Stimulated activated CD4-positive, alpha-beta T cell treated with anti-CD3 and anti-CD28 coated beads, Interleukin-2, amount 100 ng/mL, for 24 hours (primary cell): ENCODE measurements at places on chromosomes 7 and 10.
A peak's percentile ranks its signal among the peaks of the same experiment; 100 is the strongest.

GRCh38 chr7:94971051-94971867 is 63.9 kb downstream of the PPP1R9A start:
- DNase-seq = no peak

DNA sequence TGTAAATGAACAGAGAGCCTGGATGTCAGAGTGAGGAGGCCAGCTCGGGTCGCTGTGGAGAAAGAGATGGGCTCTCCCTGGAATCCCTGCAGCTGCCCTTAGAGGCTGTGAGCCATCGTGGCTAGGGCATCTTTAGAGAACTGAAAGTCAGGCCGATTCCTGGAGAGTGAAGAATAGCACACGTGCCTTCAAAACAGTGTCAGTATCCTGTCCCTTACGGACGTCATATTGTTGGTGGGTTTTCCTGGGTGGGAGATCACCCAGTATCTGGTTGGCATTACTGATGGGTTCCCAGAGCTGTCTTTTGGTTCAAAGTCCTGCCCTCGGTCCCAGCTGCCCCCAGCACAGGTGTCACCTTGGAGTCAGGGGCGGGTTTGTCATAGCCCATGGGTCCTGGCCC is 25.3 kb downstream of the IKZF1 start:
- DNase-seq = no peak

GRCh38 chr10:69786791-69787190 is 14.9 kb upstream of the COL13A1 start:
- DNase-seq = no peak

GRCh38 chr10:132538790-132539421 is 1.3 kb downstream of the INPP5A start:
- DNase-seq = no peak

GRCh38 chr7:90752051-90752450 is 155.9 kb downstream of the CDK14 start:
- no peak for DNase-seq

- DNase-seq = no peak
These were observed 210.1 kb upstream of the INHBA start for GRCh38 chr7:41912851-41913567.

GRCh38 chr7:105776986-105777910 is 99.2 kb downstream of the ATXN7L1 start:
- DNase-seq = no peak

GRCh38 chr10:98623176-98623575 is 176.4 kb upstream of the HPS1 start:
- DNase-seq = no peak

GRCh38 chr7:140003913-140004382 is 58.8 kb downstream of the PARP12 start:
- DNase-seq = peak; percentile 12

DNA sequence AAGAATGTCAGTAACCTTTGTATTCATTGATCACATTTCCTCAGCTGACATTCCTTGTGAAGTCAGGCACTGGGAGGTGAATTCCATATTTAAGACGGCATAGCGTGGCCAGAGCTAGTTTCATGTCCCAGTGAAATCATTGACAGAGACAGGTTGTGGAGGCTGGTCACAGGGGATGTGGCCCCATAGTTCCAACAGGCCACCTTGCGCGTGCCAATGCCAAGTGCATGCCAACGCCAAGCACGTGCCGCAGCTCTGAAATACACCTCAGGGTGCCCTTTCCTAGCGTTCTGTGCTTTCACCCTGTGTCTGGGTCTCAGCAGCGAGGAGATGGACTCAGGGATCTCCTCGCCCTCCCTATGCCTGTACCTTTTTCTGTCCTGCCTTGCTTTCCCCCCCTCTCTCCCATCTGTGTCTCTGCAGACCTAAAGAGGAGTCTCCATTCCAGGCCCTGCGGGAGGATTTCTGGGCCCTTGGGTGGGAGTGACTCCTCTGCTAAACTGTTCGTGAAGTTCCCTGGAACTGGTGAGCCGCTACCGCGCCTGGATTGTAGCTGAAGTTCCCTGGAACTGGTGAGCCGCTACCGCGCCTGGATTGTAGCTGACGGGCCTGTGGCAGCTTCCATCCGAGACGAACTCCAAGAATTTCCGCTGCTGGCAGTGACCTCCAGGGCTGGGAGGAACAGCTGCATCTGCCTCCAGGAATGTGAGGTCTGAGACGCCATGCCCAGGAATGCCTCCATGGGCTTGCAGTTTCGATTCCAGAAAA is 19.7 kb downstream of the AQP1 start:
- DNase-seq = no peak

DNA sequence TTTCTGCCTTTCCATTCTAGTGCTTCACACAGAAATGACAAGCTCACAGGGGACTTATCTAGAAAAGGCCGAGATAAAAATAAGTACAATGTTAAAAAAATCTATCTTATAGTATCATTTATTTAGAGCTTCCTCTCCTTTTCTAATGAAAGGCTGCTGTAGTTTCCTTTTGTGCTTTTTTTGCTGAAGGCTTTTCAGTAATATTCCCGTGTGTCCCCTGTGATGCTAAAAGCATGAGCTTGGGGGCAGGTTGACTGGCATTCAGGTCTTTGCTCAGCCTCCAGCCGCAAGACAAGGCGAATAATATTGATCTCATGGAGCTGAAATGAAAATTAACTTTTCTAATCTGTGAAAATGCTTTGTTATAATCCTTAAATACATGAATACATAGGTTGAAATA is 143.0 kb downstream of the ST7 start:
- DNase-seq = no peak

- no peak for DNase-seq
These were observed 123.7 kb upstream of the SEC61G start for GRCh38 chr7:54882694-54883093.

DNA sequence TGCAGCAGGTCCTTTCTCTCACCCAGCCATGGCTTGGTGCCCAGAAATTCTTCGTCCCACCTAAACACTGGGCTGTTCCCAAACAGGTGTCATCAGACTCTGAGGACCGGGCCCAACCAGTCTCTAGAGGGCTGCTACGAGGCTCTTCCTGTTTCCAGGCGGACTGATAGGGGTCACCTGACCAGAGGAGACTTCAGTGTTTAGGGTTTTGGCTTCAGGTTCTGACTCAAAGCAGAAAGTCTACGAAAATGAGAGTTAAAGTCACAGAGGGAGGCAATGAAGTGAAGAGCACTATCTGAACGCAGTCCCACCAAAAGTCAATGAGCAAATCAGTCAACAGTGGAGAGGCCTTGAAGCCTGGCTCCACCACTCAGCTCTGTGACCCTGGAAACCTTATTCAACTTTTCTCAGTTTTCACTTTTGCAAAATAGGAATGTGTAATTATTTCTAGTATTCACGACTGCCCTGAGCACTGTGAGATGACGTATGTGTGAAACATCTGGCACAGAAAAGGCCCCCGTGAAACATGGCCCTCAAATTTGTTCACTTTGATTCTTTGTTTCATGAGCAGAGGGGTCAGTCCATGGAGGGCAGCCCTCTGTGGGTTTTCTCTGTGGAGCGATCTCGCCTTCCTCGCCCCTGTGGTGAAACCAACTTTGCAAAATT is 189.9 kb upstream of the PDE1C start:
- no peak for DNase-seq

DNA sequence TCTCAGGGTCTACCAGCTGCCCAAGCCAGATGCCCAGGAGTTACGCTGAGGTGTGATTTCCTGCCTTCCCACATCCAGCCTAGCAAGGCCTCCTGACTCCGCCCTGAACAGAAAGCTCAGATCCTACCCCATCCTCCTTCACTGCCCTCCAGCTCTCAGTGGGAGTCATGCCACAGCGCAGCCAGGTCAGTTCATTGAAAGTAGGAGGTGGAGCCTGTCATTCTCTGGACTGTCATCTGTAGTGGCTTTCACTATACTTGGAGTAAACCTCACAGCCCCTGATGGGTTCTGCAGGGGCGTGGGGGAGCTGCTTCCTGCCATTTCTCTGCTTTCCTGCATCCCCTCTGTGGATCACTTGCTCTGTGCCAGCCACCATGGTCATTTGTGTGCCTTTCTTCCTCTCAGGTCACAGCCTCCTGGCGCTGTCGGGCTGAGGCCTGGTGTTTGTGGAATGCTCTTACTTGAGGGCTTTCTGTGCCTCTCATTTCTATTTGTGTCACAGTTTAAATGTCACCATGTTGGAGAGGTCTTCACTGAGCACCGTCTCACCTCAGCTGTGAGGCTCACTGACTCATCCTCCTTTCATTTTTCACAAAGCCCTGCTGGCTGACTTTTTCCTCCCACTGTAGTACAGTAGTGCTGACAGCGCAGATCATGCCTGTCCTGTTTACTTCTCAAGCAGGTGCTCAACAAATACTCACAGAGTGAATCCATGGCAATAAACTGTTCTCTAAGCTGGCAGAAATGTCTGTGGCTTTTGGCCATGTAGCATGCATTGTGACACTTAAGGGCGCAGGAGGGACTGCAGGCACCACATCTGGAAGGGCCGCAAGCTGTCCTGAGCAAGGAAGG is 61.0 kb upstream of the TMEM248 start:
- DNase-seq = peak; percentile 44

- DNase-seq = no peak
These were observed 299.3 kb upstream of the MEOX2 start for GRCh38 chr7:15985587-15986384.

DNA sequence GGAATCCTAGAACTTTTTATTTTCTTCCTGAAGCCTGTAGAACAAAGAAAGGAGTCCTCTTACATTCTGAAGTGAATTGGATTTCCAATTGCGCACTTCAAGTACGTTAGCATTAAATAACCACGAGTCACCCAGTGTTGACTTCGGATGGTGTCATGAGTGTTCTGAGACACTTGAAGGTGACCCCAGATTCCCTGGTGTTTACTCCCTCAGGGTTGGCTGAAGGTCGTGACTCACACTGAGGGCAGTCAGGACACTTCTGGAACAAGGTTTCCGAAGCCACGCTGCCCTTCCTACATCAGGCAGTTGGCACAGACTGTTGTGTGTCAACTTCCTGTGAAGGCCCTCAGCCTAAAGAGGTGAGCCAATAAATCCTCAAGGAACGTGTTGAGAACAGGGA is 186.6 kb upstream of the CELF2 start:
- no peak for DNase-seq

GRCh38 chr10:24381235-24382010 is 172.5 kb downstream of the KIAA1217 start:
- no peak for DNase-seq

- DNase-seq = no peak
These were observed 131.6 kb downstream of the DIP2C start for GRCh38 chr10:557792-558328.

DNA sequence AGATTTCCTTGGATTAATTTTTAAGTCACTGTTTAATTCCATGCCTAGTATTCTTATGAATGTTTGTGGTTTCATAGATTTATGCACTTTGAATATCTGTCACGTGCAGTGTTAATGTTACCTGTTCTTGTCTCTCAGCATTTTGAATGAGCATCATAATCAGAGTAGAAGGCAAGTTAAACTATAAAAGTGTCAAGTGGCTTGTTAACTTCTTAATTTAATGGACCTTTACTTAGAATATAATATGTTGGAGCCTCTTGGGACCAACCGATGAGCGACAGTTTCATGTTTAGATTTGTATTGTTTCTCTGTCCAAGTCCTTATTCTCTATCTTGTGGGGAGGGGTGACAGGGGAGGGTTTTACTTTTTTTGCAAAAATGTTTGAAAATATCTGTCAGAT is 50.6 kb upstream of the MTURN start:
- no peak for DNase-seq

DNA sequence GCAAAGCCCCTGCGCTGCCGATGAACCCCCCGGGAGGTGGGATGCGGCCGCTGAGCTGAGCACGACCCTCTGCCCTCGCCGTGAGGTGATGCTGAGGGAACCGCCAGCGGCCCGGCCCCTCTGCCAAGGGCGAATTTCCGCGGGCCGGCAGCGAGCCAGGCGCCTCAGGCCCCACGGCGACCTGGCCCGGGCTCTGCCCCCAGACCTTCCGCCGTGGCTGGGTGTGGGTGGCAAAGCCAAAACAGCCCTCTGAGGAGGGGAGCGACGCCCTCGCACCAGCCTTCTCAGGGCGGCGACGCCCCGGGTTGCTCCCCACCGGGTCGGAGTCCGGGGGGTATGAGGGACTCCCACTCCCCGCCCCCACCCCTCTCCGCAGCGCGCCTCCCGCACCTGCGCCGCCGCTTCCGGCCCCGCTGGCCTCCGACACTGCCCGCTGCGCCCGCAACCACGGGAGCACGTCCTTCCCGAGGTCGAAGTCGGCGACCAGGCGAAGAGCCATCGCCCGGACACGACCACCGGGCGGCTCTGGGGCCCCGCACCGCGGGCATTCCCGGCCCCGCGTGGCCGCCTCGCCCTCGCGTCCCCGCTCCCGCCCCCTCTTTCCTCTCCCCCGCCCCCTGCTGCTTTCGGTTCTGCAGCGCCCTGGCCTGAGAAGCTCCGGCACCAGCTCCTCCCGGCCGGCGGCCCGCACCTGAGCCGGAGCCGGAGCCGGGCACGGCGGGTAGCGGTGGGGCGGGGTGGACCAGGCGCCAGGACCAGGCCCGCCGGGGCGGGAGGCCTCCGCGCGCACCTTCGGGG is at the start of gene GSAP:
GSAP (minus strand) TSS at position 527 of the 798 bp plus-strand sequence; CDS start at position 499, 28 bp downstream.
- DNase-seq = peak; percentile 47

GRCh38 chr7:22672846-22673680 is 53.9 kb upstream of the IL6 start:
- no peak for DNase-seq

- DNase-seq = no peak
These were observed 31.4 kb upstream of the ENO4 start for GRCh38 chr10:116817780-116818343.

- DNase-seq = peak; percentile 65
These were observed 6.5 kb downstream of the AGFG2 start for GRCh38 chr7:100545360-100546128.

GRCh38 chr10:80184291-80184690 is 21.0 kb downstream of the ANXA11 start:
- no peak for DNase-seq

GRCh38 chr10:87860156-87860795 is 3.1 kb downstream of the KLLN start:
- no peak for DNase-seq
